Osteoblast (primary cell): ENCODE measurements at places on chromosomes 11 and 22.

- peak; percentile 95 for DNase-seq
- H3K27me3 ChIP-seq = no peaks in the 10 kb centered on the region
- H3K4me1 ChIP-seq = peaks cover 36% of the 10 kb centered on the region
- H3K4me3 ChIP-seq = peak overlapping the region; percentile 89
- peak overlapping the region; percentile 95 for H3K27ac ChIP-seq
Observed at GRCh38 chr22:20509344-20510047, 2.1 kb downstream of the MED15 start.

DNA sequence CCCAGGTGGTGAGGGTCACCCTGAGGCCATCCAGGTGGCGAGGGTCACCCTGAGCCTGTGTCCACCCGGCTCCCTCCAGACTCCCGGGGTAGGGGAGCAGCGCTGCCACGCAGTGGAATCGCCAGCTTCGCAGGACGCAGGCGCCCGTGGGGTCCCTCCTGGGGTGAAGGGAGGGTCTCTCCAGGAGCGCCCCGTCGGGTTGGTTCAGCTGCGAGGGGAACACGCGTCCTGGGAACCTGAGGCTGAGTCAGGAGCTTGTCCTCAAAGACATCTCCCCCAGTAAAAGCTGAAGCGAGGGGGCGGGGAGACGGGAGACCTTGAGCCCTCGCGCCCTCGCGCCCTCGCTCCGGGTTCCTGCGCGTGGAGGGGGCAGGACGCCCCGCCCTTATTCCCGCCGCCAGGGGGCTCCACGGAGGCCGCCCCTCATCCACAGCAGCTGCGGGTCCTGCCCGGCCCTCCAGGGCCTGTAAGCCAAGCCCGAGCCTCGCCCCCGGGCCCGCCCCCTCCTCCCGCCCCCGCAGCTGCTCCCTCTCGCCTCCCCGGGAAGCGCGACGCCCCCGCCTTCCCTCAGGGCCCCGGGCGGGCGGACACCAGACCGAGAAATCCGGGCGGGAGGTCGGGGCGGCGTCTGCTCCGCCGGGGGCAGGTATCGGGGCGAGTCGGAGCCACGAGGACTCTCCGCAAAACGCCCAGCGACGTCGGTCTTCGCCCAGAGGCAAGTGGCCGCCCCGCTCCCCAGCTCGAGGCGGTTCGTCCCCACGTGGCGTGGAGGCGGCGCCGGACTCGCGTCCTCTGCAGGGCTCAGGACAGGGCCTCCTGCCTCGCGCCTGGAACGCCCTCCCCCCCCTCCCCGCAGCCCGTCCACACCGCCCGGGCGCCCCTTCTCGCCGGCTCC lies 22.8 kb downstream of the PIM3 start:
- H3K4me3 ChIP-seq = no peak overlapping the region
- no peak overlapping the region for H3K27ac ChIP-seq
- H3K36me3 ChIP-seq = no peaks in the 10 kb centered on the region
- DNase-seq = peak; percentile 71
- peaks cover 23% of the 10 kb centered on the region for H3K27me3 ChIP-seq

DNA sequence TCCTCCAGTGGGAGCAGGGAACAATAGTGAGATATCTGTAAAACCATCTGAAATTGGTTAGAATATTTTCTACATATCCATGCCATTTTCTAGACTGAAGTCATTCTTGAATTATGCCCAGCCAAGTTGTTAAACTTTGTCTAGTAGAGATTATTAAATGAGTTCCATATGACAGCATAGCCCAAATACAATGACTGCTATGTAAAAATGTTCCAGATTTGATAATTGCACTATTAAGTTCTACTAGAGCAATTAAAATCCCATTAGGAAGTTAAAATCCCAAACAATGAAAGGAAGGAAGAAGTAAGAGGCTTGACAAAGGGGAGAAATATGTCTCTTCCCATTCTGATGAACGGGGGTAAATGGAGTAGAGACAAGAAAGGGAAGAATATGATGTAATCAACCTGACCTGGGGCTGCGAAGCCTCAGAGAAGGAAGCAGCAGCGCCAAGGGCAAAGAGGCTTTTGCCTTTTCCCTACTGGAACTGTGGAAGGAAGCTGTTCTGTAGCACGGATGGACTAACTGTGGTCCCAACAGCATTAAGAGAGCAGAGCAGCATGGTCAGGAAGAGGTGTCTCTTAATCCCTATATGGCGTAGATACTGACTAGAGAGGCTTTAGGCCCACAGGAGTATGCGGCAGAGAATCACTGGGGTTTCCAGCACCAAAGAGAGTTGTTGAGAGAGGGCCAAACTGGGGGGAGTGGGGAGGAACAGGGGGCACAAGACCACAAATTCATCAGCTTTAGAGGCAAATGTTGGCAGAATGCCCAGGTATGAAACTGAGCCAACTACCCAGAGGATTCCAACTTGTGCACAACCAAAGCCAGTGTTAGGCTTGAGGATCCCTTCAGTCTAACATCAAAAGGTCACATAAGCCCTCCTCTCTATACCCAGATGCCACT lies 26.7 kb downstream of the RRP8 start:
- no peak overlapping the region for H3K4me3 ChIP-seq
- H3K36me3 ChIP-seq = no peaks in the 10 kb centered on the region
- H3K27ac ChIP-seq = no peak overlapping the region
- H3K4me1 ChIP-seq = peaks cover 17% of the 10 kb centered on the region
- no peaks in the 10 kb centered on the region for H3K27me3 ChIP-seq

GRCh38 chr11:36105743-36106581 lies 162.1 kb downstream of the LDLRAD3 start:
- DNase-seq = no peak
- no peak overlapping the region for H3K4me3 ChIP-seq
- H3K27me3 ChIP-seq = no peaks in the 10 kb centered on the region
- H3K27ac ChIP-seq = no peak overlapping the region
- no peaks in the 10 kb centered on the region for H3K4me1 ChIP-seq

GRCh38 chr11:118771547-118772288 lies 19.2 kb downstream of the DDX6 start:
- DNase-seq = no peak
- no peak overlapping the region for H3K4me3 ChIP-seq
- H3K27me3 ChIP-seq = no peaks in the 10 kb centered on the region
- peaks cover 39% of the 10 kb centered on the region for H3K36me3 ChIP-seq
- peaks cover 19% of the 10 kb centered on the region for H3K4me1 ChIP-seq
- no peak overlapping the region for H3K27ac ChIP-seq
